Activated T-helper 2 cell treated with anti-CD3 and anti-CD28 coated beads, Interferon-gamma antibody, Interleukin-2, Interleukin-4, amounts not matched to agents 10 μg/mL and 5 μg/mL and 100 μg/mL, durations not matched to agents 14 hours and 24 hours and 36 hours (primary cell): ENCODE measurements at places on chromosomes 2 and 18.

GRCh38 chr2:162184359-162184758, 32.3 kb upstream of the GCG start:
- no peak overlapping the region for H3K27ac ChIP-seq
- no peak overlapping the region for H3K4me3 ChIP-seq
- H3K4me1 ChIP-seq = peaks cover 1% of the 10 kb centered on the region
- peaks cover 13% of the 10 kb centered on the region for H3K27me3 ChIP-seq

DNA sequence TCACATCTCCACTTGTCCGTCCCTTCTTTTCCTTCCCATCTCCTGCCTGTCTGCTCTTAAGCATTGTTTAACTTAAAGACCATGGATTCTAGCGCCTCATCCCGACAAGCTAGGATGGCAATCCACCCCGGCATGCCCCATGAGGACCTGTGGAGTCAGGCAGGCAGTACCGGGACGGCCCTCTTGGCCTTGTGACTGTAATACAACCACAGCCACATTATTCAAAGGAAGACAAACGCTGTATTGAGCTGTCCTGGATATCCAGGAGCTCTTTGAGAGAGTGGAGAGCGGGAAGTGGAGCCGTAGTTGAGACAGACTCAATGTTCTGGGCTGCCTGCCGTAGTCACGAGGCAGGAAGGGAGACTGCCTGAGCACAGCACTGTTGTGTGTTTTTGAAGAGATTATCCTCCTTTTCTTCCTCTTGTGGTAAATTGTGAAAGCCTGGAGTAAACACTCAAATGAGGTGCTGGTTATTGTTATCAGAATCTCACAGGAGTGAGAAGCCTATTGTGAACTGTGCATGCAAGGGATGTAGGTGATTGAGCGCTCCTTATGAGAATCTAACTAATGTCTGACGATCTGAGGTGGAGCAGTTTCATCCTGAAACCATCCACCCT, 929.8 kb upstream of the CNTNAP5 start:
- H3K4me1 ChIP-seq = no peaks in the 10 kb centered on the region
- DNase-seq = no peak
- no peaks in the 10 kb centered on the region for H3K36me3 ChIP-seq

GRCh38 chr2:220246386-220246785, 619.0 kb downstream of the SLC4A3 start:
- no peaks in the 10 kb centered on the region for H3K27me3 ChIP-seq
- no peak overlapping the region for H3K4me3 ChIP-seq
- no peak for DNase-seq
- no peak overlapping the region for H3K27ac ChIP-seq
- no peaks in the 10 kb centered on the region for H3K36me3 ChIP-seq

DNA sequence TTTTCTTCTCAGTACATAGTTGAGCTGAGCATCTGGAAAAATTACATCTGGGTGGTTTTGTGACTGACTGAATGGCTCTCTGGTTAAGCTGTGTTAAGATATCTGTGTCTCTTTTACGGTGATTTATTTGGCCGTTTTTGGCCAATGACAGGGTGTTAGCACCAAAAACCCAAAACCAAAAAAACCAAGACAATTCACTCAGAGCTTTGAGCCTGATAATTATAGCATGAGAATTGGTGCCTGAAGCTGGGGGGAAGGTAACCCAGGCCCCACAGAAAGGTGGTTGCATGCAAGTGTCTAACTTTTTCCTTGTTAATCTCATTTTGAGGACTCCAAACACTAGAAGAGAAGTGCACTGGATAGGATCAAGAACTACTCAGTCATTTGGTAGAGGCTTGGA, 4.5 kb downstream of the CD28 start:
- no peak for DNase-seq
- H3K4me3 ChIP-seq = peak overlapping the region; percentile 89
- peak overlapping the region; percentile 100 for H3K27ac ChIP-seq
- H3K27me3 ChIP-seq = no peaks in the 10 kb centered on the region

GRCh38 chr2:24824966-24825882, 32.0 kb downstream of the CENPO start:
- DNase-seq = no peak
- peaks cover 69% of the 10 kb centered on the region for H3K36me3 ChIP-seq
- no peaks in the 10 kb centered on the region for H3K27me3 ChIP-seq
- H3K27ac ChIP-seq = peak overlapping the region; percentile 93

GRCh38 chr2:54945391-54946219, 104.6 kb downstream of the RTN4 start:
- H3K27me3 ChIP-seq = no peaks in the 10 kb centered on the region
- peak overlapping the region; percentile 37 for H3K27ac ChIP-seq
- no peak for DNase-seq

DNA sequence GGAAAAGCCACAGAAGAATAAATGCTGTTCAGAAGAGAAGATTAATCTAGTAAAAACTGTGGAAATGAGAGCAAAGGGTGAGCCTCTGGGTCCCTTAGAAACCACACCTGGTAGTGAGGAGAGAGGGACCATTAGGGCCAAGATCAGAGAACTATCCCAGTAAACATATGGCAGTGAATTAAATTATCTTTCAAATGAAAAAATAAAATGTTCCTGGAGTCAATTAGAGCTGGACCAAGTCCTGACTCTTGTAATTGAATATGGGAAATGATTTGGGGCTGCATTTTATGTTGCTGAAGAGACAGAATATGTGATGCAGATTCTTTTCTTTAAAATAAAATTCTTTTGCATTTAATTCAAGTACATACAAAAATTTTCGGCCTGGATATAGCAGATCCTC, 62.2 kb upstream of the PAX3 start:
- H3K36me3 ChIP-seq = no peaks in the 10 kb centered on the region
- no peak overlapping the region for H3K4me3 ChIP-seq
- no peaks in the 10 kb centered on the region for H3K27me3 ChIP-seq
- no peak overlapping the region for H3K27ac ChIP-seq

- no peaks in the 10 kb centered on the region for H3K36me3 ChIP-seq
- no peaks in the 10 kb centered on the region for H3K27me3 ChIP-seq
- no peaks in the 10 kb centered on the region for H3K4me1 ChIP-seq
- H3K27ac ChIP-seq = no peak overlapping the region
- no peak overlapping the region for H3K4me3 ChIP-seq
Measured at GRCh38 chr2:160791884-160792283, 298.3 kb upstream of the RBMS1 start.

DNA sequence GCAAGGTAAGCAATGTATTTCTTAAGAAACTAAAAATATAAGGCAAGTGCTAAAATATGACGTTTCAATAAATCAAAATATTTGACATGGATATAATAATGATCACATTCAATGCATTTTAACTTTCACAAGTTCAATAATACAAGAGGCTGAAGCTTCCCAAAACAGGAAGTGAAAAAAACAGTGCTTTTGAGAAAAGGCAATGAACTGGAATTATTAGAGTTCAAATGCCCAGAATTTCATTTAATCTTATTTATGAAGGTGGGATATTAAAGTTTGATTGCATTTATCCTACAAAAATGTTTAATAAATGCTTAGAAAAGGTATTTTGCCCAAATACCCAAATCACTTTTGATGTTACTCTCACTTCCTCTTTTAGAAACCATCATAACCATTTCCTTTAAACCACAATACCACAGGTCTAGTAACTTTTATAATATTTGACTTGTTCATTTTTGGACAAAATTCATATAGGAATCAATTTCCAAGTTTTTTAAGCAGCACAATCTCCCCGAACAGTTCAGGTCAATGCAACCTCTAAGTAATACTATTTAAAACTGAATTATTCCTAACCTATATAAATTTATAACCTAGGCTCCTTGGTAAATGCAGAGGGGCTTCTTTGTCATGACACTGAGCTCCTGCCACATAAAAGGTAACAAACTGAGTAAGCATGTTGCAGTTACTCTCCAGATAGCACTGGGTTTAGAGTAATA, 2.1 kb downstream of the NCKAP1 start:
- no peaks in the 10 kb centered on the region for H3K36me3 ChIP-seq
- no peak overlapping the region for H3K4me3 ChIP-seq
- peaks cover 71% of the 10 kb centered on the region for H3K27me3 ChIP-seq
- H3K4me1 ChIP-seq = peaks cover 22% of the 10 kb centered on the region
- no peak for DNase-seq

- H3K27me3 ChIP-seq = peaks cover 10% of the 10 kb centered on the region
- no peaks in the 10 kb centered on the region for H3K36me3 ChIP-seq
- no peak for DNase-seq
- no peaks in the 10 kb centered on the region for H3K4me1 ChIP-seq
Measured at GRCh38 chr2:32969444-32970162, 22.9 kb downstream of the LTBP1 start.
